ENCODE measurements at places on chromosomes 6 and 20. TPM values are rescaled to one million over a fixed set of nuclear protein-coding genes. Genes with fewer than 3 reads are reported as not detected.

DNA sequence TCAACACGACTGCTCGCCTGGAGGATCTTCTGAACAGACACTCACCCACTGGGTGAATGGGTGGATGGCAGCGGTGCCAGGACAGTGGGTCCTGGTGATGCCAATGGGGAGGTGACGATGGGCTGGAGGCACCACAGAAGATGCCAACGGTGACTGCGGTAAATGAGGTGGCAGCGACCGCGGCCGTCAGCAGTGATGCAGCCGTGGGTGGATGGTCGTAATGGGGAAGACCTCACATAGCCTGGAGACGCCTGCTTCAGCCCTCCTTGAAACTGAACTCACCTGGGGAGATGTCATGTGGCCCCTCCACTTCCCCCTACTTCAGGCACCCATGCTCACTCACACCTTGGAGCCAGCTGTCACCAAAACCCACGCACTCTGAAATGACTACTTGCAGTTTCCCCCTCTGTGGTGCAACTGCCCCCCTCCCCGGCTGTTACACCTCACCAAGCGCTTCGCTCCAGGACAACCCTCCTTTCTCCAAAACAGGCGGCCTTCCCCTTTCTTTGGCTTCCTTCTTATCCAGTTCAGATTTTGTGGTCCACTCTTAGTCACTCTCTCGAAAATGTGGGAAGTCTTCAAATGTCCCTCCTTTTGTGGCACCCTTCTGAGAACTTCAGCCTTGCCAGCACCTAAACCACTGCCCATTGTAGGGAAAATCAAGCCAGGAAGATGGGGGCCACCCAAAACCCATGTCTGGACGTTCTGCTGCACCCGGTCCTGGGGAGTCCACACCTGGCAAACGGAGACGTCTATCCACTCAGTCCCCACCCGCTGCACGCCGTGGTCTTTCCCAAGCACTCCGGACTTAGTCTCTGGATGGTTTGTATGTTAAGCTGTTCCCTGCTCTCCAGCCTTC lies 10.4 kb upstream of the ABHD16B start:
- no peak for DNase-seq

ACSS1 gene
- 12.2 TPM for total RNA-seq

FAM209B gene
- 0.38 TPM for total RNA-seq

DNA sequence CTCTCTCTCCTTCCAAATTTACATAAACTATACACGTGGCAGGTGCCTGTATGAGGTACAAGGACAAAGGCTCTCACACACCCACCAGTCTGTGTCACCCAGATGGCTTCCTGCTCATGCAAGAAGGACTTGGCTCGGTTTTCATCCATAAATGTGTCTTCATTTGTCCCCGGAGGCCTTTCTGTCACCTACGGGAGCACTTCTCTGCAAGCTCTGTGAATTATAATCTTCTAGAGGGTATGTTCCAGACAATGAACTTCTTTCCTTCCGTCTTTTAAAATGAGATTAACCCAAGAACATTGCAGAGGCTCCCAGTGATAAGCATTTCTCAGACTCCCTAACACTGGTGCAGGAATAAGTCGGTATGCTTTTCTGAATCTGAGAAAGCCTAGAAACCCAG lies 123.6 kb downstream of the PTPRT start:
- DNase-seq = no peak

GLP1R gene
- total RNA-seq = not detected

Measured in posterior vena cava (tissue), 2 donors.